Endothelial cell (in vitro differentiated cells): ENCODE measurements at places on chromosomes 3 and 15.
A peak's percentile ranks its signal among the peaks of the same experiment; 100 is the strongest.

DNA sequence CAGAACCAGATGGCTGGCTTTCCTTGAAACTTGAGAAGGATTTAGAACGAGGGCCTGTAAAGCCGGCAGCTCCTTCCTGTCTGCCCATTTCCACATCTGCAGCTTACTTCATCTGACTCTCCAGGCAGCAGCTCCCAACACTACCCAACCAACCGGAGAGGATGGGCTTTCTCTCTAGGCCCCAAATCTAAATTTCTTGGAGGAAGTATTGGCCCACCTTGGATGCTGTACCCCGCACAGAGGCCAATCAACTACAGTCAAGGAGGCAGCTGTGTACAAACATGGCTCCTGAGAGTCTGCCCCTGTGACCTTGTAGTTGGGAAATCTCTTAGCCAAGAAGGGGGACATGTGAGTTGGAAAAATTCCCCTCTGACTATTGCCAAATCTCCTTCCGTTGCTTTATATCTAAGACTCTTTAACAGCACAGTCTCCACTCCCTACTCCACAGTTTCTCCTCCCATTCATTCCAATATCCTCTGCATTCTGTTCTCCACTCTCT lies 8.0 kb upstream of the ACAP2 start:
- DNase-seq, result no peak

DNA sequence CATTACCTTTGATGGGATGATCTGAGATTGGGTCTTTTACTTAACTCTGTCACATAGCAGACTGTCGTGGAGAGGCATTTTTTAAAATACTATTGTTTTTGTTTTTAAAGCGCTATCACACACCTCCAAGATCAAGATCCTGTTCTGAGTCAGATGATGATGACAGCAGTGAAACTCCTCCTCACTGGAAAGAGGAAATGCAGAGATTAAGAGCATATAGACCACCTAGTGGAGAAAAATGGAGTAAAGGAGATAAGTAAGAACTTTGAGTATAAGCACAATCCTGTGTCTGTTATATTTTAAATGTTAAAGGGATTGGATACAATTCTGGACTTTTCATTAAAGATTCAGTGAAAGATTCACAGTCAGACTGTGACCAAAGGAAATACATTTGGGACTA lies 18.4 kb upstream of the ZBTB47 start:
- no peak for DNase-seq

DNA sequence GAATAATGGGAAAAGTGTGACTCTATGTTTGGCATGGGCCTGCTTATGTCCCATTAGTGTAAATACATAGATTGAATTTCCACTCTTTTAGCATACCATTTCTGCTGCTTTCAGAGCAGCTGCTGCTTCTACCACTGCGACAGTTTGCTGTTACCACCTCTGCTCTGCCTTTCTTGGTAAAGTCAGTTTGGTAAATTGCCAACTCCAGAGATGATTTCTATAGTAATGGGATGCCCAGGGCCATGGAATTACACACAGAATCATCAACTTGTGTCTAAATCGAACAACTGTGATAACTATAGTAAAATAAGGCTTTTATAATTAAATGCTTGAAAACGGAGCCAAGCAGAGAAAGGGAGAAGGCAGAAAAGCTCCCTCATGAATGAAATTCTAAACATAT lies 168.4 kb upstream of the VEPH1 start:
- no peak for DNase-seq

DNA sequence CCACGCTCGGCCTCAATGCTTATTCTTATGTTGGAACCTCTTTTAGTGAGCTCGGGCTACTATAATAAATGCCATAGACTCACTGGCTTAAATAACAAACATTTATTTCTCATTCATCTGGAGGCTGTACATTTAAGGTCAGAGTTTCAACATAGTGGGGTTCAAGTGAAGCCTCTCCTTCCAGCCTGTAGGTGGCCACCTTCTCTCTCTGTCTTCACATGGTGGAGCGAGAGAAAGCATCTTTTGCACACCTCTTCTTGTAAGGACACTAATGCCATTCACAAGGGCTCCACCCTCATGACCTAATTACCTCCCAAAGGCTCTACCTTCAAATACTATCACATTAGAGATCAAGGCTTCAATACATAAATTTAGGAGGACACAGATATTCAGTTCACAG lies 520.3 kb upstream of the EPHA6 start:
- DNase-seq, result no peak

- DNase-seq, result no peak
These were observed 348.4 kb upstream of the PLSCR5 start for GRCh38 chr3:146953511-146953981.

GRCh38 chr3:51995346-51996163 lies at the start of gene RPL29:
Gene RPL29, minus strand, starts transcription at chr3:51995895. Its CDS starts 434 bp downstream, at chr3:51995461.
- peak; percentile 84 for DNase-seq

DNA sequence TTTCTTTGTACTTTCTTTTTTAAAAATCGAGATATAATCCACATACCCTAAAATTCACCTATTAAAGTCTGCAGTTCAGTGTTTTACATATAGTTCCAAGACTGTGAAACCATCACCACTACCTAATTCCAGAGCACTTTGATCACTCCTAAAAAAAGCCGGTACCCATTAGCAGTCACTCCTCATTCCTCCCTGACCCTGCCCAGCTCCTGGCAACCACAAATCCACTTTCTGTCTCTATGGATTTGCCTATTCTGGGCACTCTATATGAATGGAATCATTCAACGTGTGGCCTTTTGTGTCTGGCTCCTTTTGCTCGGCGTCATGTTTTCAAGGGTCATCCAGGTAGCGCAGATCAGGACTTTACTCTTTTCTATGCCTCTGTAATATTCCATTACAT lies 17.3 kb downstream of the TRPM1 start:
- DNase-seq, result no peak

DNA sequence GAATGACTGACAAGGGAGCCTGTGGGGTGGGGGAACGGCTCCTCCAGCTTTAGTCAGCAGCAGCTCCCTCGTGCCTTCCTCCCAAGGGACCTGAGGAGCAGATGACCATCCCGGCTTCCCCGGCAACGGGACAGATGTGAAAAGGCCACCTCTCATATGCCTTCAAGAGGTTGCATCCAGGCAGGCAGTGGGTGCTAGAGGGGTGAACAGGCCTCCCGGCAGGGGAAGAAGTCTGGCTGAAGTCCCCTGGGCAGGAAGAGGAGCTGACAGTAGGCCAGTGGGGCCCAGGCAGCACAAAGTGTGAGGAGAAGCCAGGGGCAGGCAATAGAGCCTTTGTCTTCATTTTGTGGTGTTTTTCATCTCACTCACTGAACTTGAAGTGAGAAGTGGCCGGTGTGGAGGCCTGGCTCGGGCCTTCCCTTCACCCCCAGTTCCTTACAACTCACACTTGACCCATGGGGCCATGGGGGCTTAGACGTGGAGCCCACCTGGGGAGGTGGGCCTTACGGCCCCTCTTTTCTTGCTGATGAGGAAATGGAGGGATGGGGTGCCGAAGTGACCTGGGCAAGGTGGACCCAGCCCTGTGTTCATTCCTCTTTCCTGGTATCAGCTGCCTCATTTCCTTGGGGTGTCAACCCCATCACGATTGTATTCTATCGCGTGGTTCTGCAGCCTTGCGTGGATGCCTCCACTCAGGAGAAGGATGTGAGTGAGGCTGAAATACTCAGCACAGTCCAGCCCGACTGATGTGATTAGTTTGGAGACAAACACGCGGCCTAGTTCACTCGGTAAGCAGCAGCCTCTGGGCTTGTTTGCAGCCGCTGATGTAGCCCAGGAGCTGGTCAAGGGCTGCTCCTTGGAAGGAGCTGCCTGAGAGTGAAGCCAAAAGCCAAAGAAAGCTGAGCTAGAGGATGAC lies 115.5 kb upstream of the ALDH1A3 start:
- no peak for DNase-seq

DNA sequence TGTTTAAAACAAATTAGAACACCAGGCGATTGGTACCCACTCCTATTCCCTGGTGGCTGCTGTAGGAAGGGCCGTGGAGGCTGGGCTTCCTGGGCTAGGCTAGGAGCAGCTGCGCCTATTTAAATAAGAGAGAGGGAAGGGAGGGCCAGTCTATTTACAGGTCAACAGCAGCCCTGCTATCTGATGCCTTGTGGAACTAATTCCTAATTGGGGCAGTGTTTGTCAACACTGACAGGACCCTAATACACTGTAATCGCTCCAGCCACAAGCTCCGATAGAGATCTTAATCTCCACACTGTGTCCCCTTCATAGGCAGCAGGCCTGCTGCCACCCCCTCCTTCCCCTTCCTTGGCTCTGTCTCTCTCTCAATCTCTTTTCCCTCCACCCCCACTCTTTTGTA lies 116.9 kb upstream of the SOX14 start:
- DNase-seq, result no peak

GRCh38 chr15:48031973-48032372 lies 88.8 kb upstream of the SLC24A5 start:
- no peak for DNase-seq

DNA sequence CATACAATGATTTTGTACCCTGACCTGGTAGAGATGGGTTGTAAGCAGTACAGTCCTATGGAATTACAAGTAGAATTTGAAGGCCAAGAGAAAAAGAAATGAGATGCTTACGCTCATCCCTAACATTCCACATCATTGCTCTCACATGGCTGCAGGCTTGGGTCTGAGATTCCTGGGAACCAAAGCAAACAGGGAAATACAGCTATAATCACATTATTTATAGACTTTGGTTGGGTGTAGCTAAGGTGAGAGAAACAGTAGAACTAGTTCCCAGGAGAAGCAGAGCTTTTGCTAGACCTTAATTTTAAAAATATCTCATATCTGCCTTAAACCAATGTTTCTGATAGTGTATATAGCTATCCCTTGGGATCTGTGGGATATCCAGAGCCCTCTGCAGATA lies 51.4 kb downstream of the SLCO3A1 start:
- no peak for DNase-seq

- no peak for DNase-seq
These were observed 163.2 kb downstream of the RSL24D1 start for GRCh38 chr15:55033574-55033973.

GRCh38 chr15:70027518-70027917 lies 70.2 kb downstream of the TLE3 start:
- DNase-seq, result no peak

- DNase-seq, result no peak
These were observed 12.4 kb upstream of the SOX2 start for GRCh38 chr3:181699171-181699903.

DNA sequence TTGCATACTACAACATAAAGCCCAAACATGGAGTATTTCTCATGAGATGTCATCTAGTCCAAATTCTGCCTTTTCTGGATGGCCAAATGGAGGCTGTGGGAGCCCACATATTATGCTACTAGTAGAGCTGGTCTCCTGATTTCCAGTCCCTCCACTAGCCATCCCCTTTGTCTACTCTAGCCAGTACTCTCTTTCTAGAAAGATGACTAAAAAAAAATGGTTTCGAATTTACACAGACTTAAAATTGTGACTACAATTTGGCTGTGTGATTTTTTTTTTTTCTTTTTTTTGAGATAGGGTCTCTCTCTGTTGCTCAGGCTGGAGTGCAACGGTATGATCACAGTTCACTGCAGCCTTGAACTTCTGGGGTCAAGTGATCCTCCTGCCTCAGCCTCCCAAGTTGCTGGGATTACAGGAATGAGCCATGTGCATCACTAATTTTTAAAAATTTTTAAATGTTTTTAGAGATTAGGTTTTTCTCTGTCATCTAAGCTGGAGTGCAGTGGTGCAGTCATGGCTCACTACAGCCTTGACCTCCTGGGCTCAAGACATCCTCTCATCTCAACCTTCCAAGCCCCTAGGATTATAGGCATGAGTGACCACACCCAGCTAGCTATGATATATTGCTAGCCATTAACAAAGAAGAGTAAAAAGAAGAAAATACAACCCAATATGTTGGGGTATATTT lies 273.9 kb downstream of the ADAMTSL3 start:
- DNase-seq, result no peak

GRCh38 chr3:8554696-8555095 lies 53.1 kb downstream of the LMCD1 start:
- no peak for DNase-seq

DNA sequence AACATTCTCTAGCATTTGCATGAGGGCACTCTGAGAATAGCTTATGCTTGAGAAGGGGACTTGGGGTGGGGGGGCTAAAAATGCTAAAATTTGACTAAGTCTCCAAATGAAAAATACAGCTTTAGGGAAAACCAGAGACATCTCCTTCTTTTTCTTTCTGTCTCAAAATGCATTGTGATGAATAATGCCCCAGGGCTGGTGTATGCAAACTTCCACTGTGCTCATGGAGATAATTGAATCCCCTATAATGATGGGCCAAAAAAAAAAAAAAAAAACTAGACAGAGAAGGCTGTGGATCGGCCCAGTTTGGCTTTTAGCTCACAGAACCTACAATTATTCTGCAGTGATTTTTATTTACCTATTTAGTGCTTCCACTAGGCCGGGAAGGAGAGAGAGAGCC lies 147.9 kb upstream of the RORA start:
- DNase-seq, result no peak

DNA sequence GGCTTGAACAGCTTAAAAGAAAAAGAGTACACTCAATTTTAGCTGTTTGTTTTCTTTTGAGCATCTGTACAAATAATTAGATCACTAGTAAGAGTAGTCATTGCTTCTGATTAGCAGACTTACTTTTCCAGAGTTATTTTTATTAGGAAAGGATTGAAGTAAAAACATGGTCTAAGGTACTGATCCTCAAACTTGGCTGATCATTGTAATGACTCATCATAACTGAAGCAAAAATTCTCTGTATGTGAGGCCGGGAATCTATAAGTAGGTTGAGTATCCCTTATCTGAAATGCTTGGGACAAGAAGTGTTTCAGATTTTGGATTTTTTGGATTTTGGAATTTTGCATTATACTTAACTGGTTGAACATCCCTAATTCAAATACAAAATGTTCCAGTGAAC lies 12.4 kb downstream of the NMD3 start:
- DNase-seq, result no peak

DNA sequence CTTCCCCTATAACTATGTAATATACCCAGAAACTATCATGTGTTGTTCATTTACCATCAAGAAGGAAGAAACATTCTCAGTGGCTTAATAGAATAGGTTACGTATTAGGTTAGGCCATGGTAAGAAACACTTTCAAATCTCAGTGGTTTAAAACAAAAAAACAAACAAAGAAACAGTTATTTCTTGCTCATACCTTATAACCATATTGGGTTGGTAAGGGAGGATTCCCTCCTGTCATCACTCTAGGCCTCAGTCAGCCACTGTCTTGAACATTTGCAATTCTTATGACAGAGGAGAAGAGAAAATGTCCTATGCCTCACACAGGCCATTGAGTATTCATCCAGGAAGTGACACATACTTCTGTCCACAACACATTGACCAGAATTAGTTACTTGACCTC lies 727.7 kb upstream of the NECTIN3 start:
- no peak for DNase-seq
